ENCODE measurements at places on chromosomes 1 and 21.

- DNase-seq = no peak
Measured at GRCh38 chr1:246779561-246780175, 55.5 kb downstream of the SCCPDH start.

DNA sequence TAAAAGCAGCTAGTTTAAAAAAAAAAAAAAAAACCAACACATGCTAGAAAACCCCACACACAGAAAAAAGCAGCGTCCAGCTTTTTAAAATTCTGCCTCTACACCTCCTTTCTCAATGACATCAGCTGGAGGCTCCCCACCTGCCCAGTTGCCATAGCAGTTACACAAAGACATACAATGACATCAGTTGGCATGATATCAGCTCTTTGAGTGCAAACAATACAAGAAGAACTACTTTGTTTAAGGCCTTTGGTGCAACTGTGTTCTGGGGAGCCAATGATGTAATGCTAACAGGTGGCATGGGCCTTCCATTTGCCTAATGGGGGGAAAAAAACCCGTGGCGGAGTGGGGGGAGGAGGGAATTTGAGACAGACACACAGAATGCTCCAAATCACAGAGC, 32.9 kb downstream of the DUSP10 start:
- no peak for DNase-seq

DNA sequence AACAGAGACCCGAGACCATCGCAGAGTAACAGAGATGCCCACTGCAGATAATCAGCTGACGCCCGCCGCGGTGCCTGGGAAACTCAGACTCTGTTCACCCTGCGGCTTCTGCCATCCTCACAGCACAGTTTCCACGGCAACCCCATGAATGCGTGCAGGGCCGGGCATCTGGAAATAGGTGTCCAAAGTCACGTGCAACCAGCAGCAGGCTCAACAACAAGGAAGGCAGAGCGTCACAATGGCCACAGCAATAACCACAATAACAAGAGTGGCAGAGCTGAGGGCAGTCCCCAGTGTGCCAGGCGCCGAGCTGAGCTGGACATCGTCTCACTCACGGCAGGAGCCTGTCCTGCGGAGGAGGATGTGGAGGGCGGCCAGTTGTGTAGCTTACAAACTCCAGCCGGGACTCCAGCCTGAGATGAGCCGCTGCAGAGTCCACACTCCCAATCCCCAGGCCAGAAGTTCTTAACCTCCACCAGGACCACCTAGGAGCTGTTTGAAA, 102.0 kb downstream of the CRYAA start:
- no peak for DNase-seq

DNA sequence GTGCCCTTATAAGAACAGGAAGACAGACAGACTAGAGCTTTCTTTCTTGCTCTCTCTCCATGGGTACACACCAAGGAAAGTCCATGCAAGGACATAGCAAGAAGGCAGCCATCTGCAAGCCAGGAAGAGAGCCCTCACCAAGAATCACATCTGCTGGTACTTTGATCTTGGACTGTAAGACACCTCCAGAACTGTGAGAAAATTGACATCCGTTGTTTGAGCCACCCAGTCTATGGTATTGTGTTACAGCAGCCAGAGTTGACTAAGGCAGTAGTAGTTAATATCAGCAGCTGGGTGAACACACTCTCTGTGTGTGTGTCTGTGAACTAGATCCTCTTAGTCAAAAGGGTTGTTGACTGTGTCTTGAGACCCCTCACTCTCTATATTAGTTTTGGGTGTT, 53.8 kb upstream of the PPP2R5A start:
- no peak for DNase-seq

DNA sequence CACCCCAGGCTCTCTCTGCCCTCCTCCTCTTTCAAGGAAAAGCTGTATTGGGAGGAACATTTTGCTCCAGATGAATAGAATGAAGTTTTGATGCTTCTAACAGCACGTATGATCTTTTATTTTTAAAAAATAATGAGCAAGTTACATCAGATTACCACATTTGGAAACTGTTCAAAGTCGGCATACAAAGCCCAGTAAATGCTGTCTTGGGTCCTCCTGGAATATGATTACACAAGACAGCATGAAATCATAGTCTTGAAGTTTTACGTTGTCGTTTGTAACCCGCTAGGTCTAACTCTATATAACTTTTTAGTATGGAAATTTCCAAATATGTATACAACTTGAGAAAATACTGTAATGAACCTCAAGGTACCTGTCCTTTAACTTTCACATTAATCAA, 385.6 kb downstream of the HLX start:
- no peak for DNase-seq

DNA sequence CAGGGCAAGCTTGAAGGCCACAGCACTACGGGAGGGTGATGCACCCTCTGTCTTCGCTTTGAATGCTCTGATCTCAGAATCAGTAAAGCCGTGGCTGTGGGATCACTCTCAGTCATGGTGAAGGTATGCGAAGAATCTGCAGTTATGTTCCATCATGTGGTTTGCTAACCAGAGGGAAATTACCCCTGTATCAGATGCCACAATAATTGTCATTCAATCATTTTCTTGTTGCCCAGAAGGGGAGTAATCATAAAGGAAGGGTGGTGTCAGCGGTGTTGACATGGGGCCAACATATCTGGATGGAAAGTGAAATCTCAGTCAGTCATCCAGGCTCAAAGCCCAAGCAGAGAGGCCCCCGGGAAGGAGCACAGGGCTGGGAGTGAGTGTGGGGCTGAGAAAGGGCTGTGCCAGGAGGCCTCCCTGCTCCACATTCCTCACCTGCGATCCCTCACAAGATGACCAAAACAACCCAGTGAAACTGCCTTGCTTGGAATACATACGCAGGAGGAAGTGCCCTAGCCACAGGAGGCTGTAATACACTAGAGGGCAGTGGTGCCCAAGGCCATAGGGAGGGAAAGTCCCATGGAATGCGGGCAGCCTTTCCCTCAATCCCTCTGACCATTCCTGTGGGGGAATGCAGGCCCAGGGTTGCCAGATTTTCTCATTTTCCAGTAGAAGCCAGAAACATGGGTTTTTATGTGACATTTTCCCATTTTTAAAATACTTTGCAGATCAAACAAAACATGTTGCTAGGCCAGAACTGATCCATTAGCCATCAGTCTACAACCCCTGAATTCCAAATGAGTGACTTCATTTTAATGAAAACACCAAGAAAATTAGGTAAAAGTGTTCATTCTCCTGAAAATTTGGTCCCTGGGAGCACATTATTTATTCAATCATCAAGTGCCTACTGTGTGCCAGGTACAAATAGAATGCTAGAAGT, 95.7 kb upstream of the VANGL1 start:
- peak; percentile 85 for DNase-seq

DNA sequence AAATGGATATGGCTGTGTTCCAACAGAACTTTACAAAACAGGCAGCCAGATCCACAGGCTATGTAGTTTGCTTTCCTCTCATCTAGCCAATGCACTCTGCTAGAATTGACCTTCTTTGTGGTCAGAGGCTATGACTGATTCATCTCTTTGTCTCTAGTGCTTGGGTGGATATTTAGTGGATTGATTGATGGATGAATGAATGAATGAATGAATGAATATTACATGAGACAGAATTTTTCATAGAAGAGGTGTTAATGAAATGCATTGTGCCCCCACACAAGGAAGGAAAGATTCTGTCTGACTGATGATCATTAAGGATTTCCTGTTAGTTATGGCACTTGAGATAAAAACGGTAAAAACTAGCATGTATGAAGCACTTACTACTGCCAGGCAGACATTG, 50.5 kb upstream of the ZYG11A start:
- DNase-seq = no peak
